ENCODE measurements at places on chromosomes 7 and 10.

DNA sequence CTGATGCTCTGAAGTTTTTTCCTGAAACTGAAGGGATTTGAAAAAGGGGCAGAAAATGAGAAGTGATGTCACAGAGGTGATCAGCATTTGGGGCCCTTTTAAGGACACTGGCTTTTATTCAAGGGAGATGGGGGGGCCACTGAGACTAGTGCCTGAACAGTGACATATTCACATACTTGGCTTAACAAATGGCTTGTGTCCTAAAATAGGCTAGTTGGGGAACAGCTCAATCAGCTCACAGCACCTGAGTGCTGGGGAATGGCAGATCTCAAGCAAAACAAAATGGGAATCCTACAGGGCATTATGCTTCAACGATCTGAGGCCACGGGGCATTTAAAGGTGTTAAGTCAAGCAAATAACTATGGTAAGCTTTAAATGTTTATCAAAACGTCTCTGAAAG lies 90.1 kb downstream of the UBE2H start:
- DNase-seq, result no peak

- DNase-seq, result no peak
Measured at GRCh38 chr7:99385564-99385963, 11.0 kb downstream of the ARPC1B start.

DNA sequence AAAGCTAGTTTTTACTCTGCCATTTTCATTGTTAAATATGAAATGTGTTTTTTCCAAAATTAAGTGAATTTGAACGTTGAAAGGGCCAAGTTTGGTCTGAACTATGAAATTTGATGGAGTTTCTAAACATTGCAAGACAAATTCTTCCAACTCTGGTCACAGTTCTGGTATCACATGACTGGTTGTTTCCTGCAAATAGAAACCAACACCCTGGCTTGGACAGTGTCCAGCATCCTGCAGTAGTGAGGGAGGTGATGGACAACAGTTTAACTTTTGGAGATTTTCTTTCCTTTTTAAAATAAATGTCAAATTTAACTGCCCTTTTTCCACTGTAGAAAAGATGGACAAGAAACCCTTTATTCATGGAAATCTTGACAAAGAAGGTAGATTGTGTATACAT lies 54.8 kb upstream of the AGBL3 start:
- no peak for DNase-seq

DNA sequence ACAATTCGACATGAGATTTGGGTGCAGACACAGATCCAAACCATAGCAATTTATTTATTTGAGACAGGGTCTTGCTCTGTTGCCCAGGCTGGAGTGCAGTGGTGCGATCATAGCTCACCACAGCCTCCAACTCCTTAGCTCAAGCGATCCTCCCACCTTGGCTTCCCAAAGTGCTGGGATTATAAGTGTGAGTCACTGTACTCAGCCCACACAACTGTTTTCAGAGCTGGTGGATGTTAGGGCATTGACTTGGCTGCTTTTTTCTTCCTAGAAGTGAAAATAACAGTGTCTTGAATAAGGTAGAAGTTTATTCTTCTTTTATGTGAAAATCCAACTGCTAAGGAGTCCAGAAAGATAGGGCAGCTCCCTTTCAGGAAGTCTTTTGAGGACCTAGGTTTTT lies 132.1 kb downstream of the CCDC3 start:
- DNase-seq, result no peak

DNA sequence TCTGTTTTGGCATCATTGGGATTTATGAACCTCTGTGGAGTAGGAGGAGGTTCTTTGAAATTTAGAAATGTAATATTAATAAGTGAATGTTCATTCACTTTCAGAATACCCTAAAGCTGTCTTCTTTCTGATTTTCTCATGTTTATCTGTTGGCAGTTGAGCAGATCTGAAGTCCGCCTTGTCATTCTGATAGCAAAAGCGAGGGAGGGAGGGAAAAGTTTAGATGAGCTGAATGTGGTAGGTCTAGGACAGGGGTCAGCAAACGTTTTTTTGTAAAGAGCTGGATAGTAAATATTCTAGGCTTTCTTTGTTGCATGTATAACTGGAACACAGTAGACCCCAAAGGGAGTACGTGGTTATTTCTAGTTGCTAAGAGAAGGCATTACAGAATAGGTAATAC lies 94.4 kb upstream of the GATA3 start:
- DNase-seq, result no peak

GRCh38 chr10:35307297-35307696 lies 29.0 kb upstream of the CCNY start:
- DNase-seq, result no peak

- DNase-seq, result no peak
Measured at GRCh38 chr7:29207162-29207801, 12.7 kb downstream of the CHN2 start.

- DNase-seq, result no peak
Measured at GRCh38 chr10:91381257-91381891, 28.8 kb upstream of the HECTD2 start.

DNA sequence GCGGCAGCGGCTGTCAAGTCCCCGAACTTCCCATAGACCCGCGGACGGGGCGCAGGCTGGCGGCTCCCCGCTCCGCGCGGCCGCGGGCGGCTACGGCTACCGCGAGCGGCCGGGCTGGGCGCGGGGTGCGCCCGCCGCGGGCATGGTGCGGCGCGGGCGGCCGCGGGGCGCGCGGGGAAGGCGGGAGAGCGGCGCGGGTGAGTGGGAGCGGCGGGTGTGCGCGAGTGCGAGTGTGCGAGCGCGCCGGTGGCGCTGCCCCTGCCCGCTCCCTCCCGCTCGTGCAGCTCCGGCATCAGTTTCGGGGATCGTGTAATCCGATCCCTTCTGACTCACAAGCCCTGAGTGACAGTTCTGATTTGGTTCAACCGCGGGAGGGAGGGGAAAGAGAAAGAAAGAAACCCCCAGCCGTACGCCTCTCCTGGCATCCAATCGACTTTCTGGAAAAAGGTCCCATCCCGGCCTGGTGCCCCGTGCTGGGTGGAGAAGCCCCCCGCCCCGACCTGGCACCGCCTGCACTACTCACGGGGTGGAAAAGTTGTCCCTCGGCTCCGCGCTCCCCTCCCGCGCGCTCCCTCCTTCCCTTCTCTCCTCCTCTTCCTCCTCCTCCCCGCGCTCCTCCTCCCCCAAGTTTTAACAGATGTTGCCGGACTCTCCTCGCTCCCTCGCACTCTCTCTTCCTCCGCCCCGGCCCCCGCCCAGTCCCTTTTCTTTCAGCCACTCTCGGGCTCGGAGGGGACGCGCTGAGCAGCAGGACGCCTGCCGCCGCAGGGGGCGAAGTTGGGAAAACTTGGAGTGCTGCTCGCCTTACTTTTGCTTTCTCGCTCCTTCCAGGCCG lies at the start of gene GLI3:
GLI3 (minus strand) TSS at position 234 of the 835 bp plus-strand sequence. CDS start 13,956 bp downstream, outside the sequence.
- no peak for DNase-seq

DNA sequence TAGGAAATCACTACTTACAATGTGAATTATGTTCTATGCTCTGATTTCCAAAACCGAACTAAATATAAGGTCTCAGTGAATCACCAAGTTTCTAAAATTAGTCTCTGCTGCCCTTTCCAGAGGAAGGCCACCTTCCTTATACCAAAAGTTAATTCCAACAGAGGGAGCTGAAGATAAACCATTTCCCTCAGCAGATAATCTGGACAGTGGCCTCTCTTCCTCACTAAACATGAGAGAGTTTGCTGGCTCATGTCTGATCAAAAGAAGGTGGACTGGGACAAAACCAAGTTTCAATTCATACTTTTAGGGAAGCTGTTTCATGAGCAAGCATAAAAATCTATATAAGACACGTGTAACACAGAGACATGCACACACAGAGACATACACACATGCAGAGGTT lies 6.4 kb downstream of the FEZF1 start:
- DNase-seq, result no peak

GRCh38 chr10:131947631-131948347 lies 33.9 kb downstream of the BNIP3 start:
- DNase-seq, result no peak

DNA sequence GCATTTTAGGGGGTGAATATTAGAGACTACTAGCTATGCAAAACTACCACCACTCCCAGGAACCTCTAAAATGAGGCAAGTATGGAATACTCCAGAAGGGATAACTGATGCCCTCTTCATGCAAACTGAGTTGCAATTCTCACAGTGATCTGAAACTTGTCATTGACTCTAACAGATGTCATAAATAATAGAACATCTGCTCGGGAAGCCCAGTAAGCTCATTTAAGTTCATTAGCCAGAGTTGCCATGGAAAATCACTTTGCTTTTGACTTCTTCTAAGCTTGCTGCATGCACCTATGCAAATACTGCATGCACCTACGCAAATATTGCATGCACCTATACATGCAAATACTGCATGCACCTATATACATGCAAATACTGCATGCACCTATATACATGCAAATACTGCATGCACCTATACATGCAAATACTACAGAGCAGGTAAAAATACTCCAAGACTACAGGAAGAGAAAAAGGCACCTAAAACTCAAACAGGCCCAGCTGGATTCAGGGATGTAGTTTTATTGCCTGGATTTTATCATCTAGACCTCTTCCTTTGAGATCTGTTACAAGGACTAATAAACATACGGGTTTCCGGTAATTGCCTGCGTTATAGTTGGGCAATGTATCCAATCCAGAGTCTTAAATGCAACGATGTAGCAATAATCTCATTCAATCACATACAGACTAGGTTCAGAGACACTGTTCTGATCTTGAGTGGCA lies 1061.1 kb upstream of the AUTS2 start:
- no peak for DNase-seq

- no peak for DNase-seq
Measured at GRCh38 chr7:142800699-142801260, 30.0 kb downstream of the PRSS2 start.

- DNase-seq, result no peak
Measured at GRCh38 chr10:62231805-62232204, 36.8 kb downstream of the RTKN2 start.

GRCh38 chr7:35694161-35694783 lies 663 bp downstream of the HERPUD2 start:
- no peak for DNase-seq

DNA sequence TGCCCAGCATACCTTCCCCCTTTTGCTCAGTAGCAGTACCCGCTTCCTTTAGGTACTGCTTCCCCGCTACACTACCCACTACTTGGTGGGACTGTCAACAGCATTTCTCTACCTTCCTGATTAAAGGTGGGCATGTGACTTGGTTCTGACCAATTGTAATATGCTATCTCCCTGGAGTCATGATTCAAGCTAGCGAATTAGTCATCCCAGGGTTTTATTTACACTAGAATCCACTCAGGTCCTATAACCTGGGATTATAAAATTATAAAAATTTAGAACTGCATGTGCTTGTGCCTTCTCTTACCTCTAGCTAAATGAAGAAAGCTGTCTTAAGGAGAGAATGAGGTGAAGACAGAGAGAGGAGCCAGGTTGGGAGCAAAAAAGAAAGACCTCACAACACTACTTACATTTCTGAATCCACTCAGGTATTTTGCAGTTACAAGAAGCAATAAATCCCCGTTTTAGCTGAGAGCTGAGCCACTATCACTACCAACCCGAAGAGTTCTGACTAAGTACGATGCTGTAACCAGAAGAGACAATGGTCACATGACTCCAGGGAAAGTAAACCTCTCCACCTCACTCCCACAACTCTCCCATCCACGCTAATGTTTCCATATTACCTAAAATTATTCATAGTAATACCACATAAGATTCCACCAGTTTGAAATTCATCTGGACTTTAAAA lies 9.7 kb downstream of the GBX1 start:
- no peak for DNase-seq

GRCh38 chr7:151524331-151524730 lies 4.6 kb upstream of the RHEB start:
- DNase-seq, result no peak

GRCh38 chr7:33873518-33873917 lies 31.8 kb upstream of the BMPER start:
- no peak for DNase-seq

DNA sequence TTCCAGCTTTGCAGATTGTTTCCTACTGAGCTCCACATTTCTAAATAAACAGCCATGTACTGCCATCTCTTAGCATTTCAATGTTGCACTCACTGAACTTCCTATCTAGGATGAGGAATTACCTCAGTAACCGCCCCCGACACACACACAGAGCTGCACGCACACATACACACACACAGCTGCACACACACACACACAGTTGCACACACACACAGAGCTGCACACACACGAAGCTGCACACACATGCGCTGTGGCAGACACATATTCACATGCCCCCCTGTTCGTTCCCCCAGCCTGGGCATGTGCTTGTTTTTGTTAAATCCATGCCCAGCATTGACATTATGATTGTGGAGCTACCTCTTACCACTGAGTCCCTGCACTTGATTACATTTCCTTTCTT lies 39.6 kb upstream of the CNPY1 start:
- DNase-seq, result no peak

GRCh38 chr7:148978091-148978490 lies 50.2 kb downstream of the PDIA4 start:
- DNase-seq, result no peak

DNA sequence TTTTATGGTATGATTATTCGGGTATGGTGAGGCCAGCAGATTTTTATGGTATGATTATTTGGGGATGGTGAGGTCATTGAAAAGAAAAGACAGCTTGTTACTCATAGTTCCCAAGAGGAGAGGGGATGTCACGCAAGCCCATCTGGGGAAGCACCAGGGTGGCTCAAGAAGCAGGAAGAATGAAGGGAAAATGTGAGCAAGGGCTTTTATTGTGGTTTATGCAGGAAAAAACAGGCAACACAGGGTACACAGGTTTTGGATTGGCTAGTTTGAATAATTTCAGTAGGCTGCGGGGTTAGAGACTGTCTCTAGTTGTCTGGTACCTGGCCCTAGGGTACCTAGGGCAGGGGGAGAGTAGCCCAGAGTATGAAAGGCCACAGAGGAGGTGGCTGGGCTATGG lies 26.8 kb upstream of the DGKI start:
- no peak for DNase-seq

DNA sequence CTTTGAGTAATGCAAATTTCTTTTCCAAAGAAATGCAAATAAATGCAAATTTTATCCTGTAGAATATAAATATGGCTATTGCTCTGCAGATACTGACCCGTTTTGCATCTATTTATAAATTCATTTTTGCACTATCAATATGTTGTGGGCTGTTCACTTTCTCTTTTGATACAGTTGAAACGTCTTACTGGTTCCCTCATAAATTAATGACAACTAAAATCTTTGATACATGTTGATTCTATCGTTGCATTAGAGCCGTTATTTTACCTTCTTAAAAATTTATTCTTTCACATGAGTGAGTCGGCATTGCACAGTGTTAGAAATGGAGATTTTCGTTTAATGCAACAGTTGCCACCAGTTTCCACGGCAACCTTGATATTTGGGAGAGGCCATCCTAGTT lies 689.3 kb upstream of the FOXK1 start:
- DNase-seq, result no peak

GRCh38 chr7:152849128-152849527 lies 89.6 kb downstream of the ACTR3B start:
- no peak for DNase-seq

GRCh38 chr10:100705139-100705538 lies 40.2 kb upstream of the PAX2 start:
- DNase-seq, result no peak
